Cortex of kidney (tissue), 1 donor: ENCODE measurements at places on chromosomes 12 and 14.

- no peak for DNase-seq
These were observed 27.9 kb downstream of the PPM1H start for GRCh38 chr12:62907078-62907477.

- DNase-seq, result no peak
These were observed 68.5 kb upstream of the CAPRIN2 start for GRCh38 chr12:30823156-30823699.

DNA sequence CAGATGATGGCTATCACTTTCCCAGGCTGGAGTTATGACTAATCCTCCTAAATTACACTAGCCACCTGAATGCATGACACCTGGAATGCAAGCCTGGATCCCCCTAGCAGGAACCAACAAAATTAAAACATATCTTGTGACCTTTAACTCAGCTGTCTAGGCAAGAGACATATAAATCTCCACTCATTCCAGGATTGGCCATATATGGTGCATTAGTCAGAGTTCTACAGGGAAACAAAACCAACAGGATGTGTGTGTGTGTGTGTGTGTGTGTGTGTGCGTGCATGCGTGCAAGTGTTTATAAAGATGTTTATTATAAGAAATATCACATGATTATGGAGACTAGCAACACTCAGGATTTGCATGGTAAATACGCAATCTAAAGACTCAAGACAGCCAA, 212.8 kb downstream of the KIF21A start:
- no peak for DNase-seq

- DNase-seq, result no peak
These were observed 379.3 kb upstream of the DCN start for GRCh38 chr12:91561958-91562325.

DNA sequence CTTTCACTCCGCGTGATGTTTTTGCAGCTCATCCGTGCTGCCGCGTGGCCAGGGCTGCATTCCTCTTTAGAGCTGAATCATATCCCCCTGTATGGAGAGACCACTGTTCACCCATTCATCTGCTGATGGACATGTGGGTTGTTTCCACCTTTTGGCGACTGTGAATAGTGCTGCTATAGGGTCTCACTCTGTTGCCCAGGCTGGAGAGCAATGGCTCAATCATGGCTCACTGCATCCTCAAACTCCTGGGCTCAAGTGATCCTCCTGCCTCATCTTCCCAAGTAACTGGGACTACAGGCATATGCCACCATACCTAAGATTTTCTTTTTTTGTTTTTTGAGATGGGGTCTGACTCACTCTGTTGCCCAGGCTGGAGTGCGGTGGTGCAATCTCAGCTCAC, 36.5 kb downstream of the RILPL1 start:
- DNase-seq, result no peak

DNA sequence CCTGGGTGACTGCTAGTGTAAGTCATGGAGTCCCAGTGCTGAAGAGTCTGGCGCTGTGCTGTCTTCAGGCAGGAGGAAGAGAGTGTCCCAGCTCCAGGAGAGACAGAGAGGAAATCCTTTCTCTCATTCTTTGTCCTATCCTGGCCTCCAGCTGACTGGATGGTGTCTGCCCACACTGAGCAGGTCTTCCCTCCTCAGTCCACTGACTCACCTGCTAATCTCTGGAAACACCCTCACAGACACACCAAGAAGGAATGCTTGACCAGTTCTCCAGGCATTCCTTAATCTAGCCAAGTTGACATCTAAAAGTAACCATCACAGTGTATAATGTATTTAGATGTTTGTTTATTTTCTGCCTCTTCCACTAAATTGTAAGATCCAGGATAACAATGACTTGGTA, 53.9 kb downstream of the EMP1 start:
- no peak for DNase-seq

DNA sequence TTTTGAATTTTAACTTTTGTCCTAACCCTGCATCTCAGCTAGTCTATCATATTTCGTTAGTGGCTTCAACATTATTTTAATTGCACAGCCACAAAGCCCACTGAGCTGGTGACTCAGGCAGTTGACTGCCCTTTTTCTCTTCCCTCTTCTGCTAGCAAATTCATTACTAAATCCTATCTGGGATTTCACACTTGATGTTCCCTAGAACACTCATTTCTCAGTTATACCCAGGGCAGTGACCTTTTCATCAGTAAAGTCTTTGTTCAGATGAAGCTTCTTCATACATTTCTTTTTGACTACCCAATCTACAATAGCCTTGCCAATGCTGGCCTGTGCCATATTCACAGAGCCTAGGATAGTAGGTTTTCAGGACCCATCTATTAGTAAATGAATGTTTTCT, 107.0 kb downstream of the ATXN7L3B start:
- no peak for DNase-seq

DNA sequence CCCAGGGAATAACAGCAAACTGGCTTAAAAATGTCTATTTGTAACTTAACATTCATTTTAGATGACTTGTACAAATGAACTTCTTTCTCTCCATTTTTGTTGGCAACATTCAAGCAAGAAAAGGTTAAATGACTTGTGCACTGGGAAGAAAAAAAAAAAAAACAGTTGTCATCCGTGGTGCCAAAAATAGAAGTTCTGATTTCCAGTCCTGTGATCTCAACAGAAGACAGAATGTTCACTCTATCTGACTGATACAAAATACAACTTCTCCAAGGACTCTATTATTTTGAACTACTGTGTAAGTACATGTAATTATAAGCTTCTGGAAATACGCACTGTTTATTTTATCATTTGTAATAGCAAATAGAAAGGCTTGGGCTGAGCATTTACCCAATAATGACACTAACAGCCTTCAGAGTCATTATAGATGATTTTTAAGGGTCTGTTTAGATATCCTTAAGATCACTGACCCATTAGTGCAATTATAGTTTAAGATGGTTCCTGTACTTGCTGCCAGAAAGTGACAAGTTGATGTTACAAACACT, 59.9 kb downstream of the LIN7A start:
- DNase-seq, result no peak

- no peak for DNase-seq
These were observed 50.6 kb downstream of the SMUG1 start for GRCh38 chr12:54138219-54138618.

- DNase-seq, result no peak
These were observed 121.8 kb downstream of the SLC38A6 start for GRCh38 chr14:61102549-61103466.

DNA sequence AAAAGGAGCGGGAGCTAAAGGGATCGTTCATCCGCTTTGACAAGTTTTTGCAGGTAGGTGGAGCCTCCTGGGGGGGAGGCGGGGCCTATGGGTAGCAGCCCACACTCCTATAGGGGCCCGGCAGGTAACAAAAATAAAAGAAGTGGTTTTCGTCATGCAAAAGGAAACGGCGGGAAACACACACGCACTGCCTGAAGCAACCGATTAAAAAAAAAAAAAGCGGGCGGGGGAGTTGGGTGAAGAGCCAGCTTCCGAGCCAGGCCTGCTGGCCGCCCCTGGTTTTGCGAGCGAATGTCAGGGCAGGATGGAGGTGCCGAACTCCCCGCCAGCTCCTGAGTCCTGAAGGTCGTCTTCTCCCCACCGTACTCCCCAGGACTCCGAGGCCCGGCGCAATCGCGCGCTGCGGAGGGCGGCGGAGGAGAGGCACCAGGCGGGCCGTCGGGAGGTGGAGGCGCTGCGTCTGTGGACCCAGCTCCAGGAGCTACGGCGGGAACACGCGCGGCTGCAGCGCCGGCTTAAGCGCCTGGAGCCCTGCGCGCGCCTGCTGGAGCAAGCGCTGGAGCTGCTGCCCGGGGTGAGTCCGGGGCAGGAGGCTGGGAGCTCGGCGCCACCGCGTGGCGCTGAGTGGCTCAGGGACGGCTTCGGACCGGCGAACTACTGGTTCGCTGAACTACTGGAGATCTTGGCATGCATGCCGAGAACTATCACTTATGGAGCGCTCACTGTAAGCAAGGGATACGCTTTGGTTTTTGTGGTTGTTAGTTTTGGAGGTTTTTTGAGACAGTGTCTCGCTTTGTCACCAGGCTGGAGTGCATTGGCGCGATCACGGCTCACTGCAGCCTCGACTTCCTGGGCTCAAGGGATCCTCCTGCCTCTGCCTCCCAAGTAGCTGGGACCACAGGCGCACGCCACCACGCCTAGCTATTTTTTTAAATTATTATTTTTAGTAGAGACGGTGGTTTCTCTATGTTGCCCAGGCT, 3.6 kb downstream of the CFAP73 start:
- DNase-seq, result no peak

DNA sequence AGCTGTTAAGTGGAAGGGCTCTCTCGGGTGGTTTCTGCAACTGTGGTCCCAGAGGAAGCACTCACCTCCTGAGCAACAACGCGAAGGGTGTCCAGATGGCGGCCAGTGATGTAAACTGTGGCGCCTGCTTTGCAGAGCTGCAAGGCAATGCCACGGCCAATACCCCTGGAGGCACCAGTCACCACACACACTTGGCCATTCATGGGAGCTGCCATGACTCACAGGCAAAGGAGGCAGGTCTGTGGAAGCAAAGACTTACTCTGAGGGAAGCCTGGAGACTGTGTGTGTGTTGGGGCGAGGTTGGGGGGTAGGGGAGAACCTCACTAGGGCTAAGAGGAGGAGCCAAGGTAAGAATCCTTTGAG, 707 bp downstream of the DHRS1 start:
- DNase-seq, result no peak

DNA sequence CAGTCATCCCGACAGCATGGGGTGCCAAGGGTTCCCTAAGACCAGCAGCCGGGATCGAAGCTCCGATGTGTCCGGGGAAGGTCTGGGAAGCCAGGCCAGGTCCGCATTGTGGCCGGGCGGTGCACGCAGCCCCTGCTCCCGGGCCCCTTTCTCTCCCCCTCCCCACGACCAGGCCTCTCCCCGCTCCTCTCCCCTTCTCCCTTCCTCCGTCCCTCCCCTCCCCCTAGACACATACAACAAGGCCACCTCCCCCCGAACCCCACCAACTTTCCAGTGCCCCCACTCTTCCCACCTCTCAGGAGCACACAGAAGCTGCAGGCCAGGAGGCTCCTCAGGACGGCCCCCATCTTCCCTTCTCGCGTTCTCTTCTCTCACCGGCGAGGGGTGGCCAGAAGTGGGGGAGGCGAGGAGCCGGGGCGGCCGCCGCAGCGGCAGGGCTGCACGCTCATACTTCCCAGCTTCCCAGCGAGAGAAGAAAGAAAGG, 413 bp downstream of the LRP6 start:
- no peak for DNase-seq

GRCh38 chr14:81427348-81428058, 27.4 kb upstream of the STON2 start:
- no peak for DNase-seq

DNA sequence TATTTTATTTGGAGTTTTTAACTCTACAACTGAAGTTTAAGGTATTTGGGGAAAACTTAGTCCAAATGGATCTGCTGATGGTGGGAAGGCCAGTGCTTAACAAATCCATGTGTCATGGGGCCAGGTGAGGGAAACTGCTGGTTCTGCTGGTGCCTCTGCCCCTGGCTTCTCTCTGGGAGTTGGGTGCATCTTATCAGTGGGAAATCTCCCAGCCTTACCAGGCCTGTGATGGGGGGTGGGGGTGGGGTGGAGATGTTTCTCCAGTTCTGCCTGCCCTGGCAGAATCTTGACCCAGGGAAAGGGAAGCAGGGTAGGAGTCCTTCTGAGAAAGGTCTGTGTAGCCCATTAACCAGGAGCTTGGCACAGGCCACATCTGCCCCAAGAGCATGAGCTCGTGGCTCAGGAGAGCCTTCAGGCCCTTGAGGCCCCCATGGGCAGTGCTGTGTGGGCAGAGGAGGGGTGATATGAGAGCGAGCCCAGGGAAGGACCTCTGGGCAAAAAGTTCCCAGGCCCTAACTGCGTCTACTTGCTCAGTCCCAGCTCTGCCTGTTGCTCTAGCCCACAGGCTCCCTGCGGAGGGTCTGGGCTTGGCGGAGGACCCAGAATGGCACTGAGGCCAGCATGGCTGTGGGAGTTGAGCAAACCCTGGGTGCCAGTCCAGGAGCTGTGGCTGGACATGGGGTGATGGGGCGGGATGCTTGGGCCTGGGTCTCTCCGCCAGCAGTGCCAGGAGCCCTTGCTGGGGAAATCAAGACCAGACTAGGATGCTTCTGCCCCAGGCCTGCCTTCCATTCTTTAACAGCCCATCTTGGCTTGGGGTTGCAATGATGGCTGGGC, 18.2 kb downstream of the VASH1 start:
- no peak for DNase-seq

DNA sequence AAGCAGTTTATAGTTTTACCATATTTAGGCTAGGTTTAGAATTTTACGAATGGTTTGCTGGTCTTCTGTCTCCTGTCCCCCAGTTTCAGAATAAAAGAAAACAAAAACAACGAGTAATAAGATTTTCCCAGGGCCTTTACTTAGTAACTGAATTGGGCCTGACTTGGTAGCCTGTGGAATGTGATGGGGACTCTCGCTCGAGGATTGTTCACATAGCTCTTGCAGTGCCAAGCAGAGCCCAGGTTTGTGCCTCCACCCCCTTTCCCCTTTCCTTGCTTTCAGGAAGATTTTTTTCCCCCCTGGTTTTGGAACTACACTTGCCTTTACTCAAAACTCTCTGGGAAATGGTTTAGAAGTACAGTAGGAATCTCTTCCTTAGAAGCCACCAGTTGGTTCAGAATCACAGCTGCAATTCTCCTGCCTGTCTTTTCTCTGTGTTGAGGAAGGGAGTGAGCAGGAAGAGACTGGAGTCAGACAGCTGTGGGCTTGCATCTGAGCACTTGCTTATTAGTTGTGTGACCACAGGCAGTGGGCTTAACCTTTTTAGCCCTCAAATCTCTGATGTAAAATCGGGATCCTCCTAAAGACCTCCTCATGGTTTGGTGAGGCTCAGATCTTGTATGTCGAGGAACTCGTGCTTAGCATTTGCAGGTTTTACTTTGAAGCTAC, 501.2 kb downstream of the PCNX1 start:
- DNase-seq, result no peak

DNA sequence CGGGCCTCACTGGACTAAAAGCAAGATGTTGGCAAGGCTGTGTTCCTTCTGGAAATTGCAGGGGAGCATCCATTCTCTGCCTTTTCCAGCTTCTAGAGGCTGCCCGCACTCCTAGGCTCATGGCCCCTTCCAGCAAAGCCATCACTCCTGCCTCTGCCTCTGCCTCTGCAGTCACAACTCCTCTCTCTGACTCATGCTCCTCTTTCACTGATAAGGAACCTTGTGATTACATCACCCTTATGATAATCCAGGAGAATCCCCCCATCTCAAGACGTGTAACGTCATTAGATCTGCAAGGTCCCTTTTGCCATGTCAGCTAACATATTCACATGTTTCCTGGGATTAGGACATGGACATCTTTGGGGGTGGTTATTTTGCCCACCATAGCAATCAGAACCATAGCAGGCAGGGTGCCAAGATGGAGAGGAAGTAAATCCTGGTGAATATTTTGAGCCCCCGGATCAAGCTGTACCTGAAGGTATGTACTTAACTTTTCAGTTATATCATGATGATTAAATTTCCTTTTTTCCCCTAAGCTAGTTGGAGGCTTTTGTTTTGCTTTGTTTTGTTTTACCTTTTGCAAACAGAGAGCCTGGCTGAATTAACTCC, 123.6 kb downstream of the SCARB1 start:
- DNase-seq, result no peak

DNA sequence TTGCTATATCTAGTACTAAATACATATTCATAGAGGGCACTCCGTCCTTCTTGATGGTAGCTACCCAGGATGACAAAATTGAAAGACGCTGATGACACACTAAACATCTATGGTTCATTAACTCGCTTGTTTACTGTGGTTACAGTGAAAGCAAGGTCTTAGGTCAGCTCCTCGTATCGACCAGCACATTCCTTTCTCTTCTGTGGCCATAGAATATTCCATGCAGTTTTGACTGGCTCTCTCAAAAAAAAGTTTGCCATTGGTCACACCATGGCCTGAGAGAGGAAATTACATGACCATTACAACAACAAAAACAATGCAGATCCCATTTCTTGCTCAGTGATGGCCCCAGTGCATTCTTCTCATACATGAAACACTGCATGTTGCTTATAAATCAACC, 411.4 kb upstream of the SOX5 start:
- no peak for DNase-seq
